ENCODE measurements at places on chromosomes 1 and 21.

GRCh38 chr1:217620814-217621213 is 10.1 kb downstream of the GPATCH2 start:
- DNase-seq: no peak

DNA sequence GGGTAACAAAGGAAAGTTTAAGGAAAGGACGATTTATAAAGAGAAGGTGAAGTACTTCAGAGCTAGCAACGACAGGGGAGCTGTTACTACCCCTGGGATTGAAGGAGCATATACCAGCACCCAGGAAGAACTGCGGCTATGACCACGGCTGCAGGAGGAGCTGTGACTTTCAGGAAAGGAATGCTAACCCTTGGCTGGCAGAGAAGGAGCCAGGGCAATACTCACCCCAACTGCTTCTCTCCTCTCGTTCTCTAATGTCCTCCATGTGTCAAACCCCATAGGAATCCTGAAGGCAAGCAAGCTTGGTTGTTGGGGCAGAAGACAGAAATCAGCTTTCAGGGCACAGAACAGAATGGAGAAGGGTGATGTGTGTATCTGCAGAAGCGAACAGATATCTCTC is 120.5 kb downstream of the TMEM53 start:
- DNase-seq: no peak

GRCh38 chr1:196960854-196961253 is 16.5 kb upstream of the CFHR5 start:
- no peak for DNase-seq

DNA sequence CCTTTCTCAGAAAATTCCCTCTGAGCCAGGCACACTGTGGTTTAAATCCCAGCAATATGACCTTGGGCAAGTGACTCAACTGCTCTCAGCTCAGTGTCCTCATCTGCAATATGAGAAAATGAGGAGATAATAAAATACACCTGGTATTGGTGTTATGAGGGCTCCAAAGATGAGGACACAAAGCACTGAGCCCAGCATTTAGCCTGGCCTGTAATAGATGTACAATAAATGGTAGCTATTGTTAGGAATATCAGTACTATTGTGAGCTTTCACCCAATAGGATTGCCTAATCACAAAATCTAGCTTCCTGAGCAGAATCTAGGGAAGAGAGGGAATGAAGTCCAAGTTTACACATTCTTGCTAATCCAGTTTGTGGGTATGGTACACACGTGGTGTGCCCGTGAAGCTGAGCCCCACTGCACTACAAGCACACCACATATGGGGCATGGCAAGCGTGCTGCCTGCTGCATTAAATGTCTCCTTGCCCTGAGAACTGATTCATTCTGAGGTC is 24.3 kb upstream of the SLC30A1 start:
- DNase-seq: no peak

DNA sequence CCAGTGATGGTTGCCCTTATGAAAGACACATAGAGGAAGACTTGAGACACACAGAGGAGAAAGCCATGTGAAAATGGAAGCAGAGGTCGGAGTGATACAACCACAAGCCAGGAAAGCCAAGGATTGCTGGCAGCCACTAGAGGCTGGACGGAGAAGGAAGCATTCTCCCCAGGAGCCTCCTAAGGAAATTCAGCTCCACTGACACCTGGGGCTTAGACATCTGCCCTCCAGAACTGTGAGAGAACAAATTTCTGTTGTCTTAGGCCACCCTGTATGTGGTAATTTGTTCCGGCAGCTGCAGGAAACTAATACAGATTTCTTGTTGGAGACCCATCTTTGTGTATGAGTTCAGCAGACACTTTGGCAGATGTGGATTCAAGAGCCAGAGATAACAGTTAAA is 126.9 kb upstream of the ATP1A1 start:
- no peak for DNase-seq

All from T-helper 2 cell (primary cell).